Jurkat, Clone E6-1 (cell line): ENCODE measurements at places on chromosomes 3 and 15.
A peak's percentile ranks its signal among the peaks of the same experiment; 100 is the strongest.

DNA sequence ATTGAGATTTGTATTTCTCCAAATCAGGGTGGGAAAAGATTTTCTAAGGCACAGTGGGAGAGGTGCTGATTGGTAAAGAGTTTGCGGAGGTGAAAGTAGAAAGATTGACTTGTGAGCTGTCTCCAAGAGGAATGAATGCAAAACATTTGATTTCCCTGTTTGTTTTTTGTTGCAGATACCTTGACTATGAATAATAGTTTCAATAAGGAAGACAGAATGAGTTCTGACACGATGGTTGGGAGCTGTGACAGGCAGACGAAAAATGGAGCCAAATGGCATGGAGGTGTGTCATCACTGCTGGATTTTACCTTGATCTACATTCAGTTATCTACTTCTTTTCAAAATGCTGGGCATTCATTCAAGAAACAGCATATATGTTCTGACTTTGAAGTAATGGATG is 145.1 kb downstream of the NFKBIZ start:
- no peak for DNase-seq

DNA sequence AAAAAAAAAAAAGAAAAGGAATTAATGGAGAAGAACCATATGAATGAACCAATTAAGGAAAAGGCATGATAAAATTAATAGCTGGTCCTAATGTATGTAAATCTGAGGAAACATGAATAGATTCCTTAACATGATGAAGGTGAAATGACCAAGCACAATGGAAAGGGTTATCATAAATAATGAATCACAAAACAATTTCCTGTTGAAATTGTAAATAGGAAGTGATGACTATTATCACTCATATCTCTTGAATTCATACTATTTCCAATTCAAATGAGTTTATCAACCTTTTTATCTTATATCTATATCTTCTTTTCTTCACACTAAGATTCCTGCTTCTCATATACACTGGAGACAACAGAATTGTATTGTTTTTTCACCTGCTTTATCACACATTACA is 32.0 kb downstream of the AADACL2 start:
- DNase-seq = no peak

- DNase-seq = no peak
Observed at GRCh38 chr3:177411201-177411600, 213.9 kb upstream of the TBL1XR1 start.

- no peak for DNase-seq
Observed at GRCh38 chr3:89171687-89172545, 64.5 kb downstream of the EPHA3 start.

DNA sequence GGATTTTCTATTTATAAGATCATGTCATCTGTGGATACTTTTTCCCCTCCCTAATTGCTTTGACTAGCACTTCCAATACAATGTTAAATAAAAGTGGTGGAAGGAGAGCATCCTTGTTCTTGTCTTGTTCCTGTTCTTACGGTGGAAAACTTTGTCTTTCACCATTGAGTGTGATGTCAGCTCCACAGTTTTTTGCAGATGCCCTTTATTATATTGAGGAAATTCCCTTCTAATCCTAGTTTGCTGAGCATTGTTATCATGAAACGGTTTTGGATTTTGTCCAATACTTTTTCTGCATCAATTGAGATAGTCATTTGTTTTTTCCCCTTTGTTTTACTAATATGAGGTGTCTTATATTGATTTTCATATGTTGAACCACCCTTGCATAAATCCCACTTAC is 19.9 kb upstream of the IL20RB start:
- no peak for DNase-seq

GRCh38 chr3:192923731-192924130 is 6.1 kb upstream of the MB21D2 start:
- DNase-seq = no peak

DNA sequence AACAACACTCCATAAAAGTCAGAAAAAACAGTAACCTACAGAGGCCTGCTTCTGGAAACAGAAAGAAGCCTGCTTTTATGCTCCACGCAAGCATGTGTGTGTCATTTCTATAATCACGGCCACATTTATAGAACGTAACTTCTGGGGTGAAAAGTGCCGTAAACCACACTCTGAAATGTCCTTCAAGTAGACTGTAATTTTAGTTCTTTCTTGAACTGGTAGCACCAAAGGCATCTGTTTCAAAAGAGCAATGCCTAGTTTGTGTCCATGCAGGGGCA is 19.5 kb upstream of the CMTM7 start:
- no peak for DNase-seq

- DNase-seq = no peak
Observed at GRCh38 chr3:25713341-25713985, 48.8 kb upstream of the TOP2B start.

- peak; percentile 32 for DNase-seq
Observed at GRCh38 chr3:62451211-62451887, 78.0 kb upstream of the FEZF2 start.
